NCI-H1417 (cell line): ENCODE measurements at places on chromosomes 1 and 21.

DNA sequence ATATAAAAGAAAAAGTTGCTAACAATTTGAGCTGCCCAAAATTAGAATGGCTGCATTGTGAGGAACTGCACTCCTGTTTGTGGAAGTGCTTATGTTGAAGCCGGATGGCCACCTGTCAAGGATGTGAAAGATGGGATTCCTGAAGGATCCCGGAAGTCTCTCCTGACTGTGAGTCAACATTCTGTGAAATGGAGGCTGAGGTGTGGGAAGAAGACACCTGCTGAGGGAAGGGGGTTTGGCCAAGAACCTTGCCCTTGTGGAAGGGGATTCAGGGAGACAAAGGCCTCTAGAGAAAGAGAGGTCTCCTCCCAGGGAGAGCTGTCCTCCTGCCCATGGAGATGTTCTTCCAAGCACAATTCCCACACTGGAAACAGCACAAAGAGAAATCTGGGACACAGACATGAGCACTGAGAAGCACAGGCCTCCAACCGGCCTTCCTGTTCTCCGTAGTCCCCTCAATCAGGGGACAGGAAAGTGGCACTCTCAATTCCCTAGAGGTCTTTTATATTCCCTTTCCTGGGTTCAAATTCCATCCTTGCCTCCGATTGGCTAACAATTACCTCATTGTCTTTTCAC, 70.5 kb downstream of the CD2 start:
- DNase-seq, result peak; percentile 33

DNA sequence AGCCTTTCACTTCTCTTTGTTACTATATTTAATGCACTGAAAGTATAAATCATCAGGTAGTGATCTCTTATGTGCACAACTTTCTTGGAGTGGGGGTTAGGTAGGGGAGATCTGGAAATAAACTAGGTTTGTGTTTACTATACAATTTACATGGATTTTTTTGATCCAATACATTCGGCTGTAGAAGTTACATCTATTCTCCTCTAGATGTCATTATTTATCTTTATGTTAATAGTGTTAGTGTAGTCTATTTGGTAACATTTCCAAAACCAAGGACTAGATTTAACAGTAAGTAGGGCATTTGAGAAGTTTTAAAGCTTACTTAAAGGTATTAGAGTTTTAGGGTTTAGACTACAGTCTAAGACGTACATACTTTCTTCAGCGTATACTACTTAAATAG, 5.4 kb downstream of the VPS45 start:
- no peak for DNase-seq

GRCh38 chr1:80418134-80418533, 1382.6 kb upstream of the ADGRL2 start:
- no peak for DNase-seq

DNA sequence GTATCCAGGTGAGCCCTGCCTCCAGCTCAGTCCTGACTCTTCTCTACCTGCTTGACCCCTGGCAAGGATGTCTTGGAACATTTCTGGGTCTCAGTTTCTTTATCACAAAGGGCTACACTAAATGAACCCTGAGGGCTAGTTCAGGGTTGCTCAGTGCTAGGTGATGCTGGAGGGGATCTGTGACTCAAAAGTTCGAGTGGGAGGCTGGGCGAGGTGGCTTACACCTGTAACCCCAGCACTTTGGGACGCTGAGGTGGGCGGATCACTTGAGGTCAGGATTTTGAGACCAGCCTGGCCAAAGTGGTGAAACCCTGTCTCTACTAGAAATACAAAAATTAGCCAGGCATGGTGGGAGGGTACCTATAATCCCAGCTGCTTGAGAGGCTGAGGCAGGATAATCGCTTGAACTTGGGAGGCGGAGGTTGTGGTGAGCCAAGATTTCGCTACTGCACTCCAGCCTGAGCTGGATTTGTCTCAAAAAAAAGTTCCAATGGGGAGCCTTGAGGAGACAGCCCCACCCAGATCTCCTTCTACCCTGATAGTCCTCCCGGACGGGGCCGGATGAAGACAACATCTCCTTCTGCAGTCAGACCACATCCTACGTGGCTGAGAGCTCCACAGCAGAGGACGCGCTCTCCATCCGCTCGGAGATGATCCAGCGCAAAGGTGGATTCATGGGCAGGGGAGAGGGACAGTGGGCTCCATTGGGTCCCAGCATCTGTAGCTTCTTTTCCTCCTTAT, 48.9 kb downstream of the YARS1 start:
- no peak for DNase-seq

GRCh38 chr1:54952950-54953718, 27.3 kb upstream of the TMEM61 start:
- DNase-seq, result no peak

- no peak for DNase-seq
Observed at GRCh38 chr1:25794325-25794724, 5.7 kb upstream of the SELENON start.

DNA sequence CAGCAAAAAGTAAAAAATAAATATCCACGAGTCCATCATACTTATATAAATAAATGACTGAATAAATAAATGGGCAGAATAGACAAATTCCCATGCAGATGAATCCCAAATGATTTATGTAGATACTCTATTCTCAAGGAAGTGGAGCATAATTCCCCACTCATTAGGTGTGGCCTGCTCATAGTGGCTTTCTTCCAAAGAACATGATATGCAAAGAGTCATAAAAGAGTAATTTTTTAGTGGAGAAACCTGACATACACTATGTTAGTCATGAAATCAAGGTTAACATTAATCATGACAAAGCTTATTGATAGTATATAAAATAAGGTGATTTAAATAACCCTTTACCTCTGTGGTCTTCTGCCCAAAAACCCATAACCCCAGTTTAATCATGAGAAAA, 298.9 kb downstream of the DPYD start:
- DNase-seq, result no peak

DNA sequence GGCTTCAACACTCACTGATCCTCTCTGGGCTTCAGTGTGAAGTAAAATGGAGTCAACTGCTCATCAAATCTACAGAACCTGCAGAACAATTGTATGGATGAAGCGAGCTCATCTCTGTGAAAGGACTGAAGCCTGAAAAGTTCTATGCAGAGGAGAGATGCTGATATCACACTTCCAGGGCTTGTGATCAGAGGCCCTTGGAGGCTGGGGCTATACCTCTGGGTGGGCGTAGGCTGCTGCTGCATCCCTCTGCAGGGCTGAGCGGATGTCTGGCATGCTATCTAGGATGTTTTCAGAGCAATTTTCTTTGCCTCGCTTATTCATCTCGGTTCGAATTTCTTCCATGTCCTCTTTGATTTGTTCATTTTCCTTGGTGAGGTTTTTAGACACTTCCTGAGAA, 17.6 kb downstream of the OLFML2B start:
- DNase-seq, result no peak

DNA sequence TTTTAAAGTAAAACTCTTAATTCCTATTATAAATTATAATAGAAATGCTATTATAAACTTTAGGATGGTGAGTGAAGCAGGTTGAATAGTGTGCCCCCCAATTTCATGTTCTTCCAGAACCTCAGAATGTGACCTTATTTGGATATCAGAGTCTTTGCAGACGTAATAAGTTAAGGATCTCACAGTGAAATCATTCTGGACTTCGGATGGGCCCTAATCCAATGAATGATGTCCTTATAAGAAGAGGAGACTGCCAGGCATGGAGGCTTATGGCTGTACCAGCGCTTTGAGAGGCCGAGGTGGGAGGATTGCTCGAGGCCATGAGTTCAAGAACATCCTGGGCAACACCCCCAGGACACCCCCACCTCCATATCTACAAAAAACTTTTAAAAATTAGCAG, 9.4 kb upstream of the MT1HL1 start:
- DNase-seq, result no peak

- no peak for DNase-seq
Observed at GRCh38 chr1:32487182-32487581, 22.3 kb downstream of the ZBTB8B start.

DNA sequence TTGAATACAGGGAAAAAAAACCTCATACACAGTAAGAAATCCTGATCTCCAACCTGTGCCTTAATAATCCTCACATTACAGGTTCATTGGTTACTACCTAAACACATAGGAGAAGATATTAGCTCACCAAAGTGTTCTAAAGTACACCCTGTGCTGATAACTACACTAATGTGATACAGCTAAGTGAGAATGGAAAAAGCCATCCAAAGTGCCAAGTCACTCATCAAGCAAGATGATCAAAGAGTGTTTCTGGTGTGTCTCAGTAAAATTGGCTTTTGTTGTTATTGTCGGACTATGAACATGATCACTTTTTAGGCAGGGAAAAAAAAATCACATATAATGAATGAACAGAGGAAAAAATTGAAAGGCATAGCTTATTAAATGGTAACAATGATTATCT, 31.4 kb downstream of the EPS15 start:
- DNase-seq, result no peak

GRCh38 chr1:91152331-91152730, 130.5 kb upstream of the ZNF644 start:
- no peak for DNase-seq

DNA sequence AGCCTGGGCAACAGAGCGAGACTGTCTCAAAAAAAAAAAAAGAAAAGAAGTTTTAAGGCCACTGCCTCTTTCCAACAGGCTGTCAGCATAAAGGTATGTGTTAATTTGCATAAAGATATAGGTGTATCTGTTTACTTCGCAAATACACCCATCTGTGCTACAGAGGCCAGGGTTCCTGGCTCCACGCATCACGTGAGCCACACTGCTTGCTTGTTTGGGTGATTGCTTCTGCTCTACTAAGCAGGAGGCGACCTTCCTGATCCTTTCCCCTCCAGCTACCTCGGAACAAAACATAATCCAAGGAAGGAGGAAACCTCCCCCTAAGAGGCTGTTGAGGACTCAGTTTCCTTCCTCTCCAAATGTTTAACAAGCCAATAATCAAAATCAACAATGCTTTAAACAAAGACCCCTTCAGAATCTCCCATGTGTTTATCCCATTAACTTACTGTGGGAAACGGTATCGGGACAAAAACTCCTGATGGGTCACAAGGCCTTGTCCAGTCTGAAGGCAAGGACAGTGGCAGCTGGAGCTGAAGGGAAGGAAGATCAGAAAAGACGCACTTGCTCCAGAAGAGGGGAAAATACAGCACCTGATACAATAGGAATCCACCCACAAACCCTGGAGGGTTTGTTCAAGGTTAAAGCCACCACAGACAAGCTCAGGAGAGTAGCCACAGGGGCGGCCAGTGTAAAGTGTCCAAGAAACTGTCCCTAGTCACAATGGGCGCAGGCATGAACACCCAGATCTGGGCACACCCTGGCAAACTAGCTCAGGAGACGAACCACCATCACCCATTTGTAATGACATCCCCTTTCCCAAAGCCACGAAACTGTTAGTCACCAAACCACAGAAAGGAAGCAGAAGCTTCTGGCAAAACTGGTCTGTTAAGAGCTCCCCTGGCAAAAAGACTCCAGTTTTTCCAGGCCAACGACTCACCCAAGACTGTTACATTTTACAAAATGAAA, 17.2 kb downstream of the CTNNBIP1 start:
- DNase-seq, result no peak

GRCh38 chr1:32741413-32742198, 39.0 kb upstream of the SYNC start:
- DNase-seq, result no peak

DNA sequence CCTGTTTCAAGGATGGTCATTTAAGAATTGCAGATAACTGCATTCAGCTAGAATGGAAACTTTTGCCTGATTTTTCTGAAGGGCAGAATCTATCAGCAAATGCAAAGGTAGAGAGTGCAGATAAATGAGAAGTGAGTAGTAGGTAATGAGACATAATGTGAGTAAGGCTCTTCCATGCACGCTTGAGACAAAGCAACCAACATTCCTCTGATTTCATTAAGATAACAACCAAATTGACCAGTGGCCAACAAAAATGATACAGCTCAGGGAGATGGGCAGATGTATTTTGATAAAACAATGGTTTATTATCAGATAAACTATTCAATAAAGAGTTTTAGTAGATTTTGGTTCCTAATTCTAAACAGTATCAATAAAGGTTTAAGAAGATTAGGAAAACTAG, 404.4 kb upstream of the PBX1 start:
- DNase-seq, result no peak

- DNase-seq, result no peak
Observed at GRCh38 chr1:180814258-180814657, 98.4 kb upstream of the KIAA1614 start.

DNA sequence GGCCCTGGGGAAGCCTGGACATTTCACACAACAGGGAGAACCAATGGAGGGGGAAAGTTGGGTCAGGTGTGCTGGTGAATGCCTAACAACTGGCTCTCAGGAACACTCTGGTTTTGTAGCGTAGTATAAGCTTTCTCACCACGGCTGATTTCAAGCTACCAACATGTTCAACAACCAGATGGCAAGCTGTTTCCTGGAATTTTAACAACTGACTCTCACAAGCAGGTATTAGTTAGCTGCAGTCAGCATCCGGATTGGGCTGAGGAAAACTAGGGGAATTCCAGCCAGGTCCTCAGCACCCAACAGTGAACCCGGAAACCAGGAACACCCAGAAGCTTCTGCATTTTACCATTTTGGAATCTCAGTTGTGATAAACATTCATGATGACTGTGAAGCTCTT, 162.3 kb upstream of the CAMK1G start:
- no peak for DNase-seq

GRCh38 chr1:176843352-176844297, 320.9 kb downstream of the ASTN1 start:
- DNase-seq, result peak; percentile 5

DNA sequence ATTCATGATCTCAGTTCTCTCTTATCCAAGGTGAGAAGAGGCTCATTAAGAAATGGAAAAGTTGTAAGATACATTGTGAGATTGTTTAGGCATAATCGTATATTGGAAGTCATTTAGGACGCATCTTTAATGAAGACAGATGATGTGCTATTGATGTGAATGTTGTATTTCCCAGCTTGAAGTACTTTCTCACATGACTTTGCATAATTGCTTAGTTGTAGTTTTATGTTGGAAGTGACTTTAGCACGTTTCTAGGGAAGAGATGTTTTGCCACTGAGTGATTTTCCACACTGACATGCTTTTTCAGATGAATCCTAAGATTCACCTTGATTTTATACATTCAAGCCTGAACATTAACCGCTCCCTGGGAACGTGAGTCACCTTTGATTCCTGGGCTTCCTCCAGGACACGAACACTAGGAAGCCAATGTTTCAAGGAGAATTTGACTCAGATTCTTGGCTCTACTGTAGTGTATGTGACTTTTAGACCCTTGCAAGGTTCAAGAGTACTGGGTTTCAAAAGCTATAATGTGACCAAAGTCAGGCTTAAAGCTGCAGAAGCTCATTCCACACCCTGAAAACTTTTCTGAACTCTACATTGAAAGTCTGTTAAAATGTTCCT, 27.9 kb downstream of the ANGEL2 start:
- no peak for DNase-seq

- peak; percentile 77 for DNase-seq
Observed at GRCh38 chr21:34887725-34888568, 161.2 kb downstream of the RUNX1 start.

GRCh38 chr1:64597113-64597512, 127.2 kb downstream of the CACHD1 start:
- no peak for DNase-seq

DNA sequence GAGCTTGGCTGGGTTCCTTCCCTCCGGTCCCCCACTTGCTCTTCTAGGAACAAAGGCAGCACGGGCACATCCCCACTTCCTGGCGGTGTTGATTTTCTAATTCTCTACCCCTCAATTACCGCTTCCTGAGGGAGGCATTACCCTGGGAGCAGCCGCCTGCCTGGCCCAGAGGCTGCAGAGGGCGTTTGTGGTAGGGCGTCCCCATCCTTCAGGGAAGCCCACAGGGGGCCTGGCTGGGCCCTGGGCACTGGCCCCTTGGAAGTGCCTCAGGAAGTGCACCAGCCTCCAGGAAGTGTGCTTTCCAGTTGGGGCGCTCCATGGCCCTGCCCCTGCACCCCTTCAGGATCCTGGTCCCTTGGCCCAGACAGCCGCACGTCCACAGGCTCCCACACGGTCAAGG, 42.1 kb upstream of the CASZ1 start:
- peak; percentile 64 for DNase-seq
